ENCODE measurements at places on chromosomes 13 and 19. TPM values are rescaled to one million over a fixed set of nuclear protein-coding genes. Genes with fewer than 3 reads are reported as not detected.

The LHFPL6 gene
- 6.5 TPM for polyA plus RNA-seq

The MCEMP1 gene
- 0.28 TPM for polyA plus RNA-seq

The ZNF606 gene
- polyA plus RNA-seq: 12.2 TPM

The VPS36 gene
- polyA plus RNA-seq: 10.5 TPM

DNA sequence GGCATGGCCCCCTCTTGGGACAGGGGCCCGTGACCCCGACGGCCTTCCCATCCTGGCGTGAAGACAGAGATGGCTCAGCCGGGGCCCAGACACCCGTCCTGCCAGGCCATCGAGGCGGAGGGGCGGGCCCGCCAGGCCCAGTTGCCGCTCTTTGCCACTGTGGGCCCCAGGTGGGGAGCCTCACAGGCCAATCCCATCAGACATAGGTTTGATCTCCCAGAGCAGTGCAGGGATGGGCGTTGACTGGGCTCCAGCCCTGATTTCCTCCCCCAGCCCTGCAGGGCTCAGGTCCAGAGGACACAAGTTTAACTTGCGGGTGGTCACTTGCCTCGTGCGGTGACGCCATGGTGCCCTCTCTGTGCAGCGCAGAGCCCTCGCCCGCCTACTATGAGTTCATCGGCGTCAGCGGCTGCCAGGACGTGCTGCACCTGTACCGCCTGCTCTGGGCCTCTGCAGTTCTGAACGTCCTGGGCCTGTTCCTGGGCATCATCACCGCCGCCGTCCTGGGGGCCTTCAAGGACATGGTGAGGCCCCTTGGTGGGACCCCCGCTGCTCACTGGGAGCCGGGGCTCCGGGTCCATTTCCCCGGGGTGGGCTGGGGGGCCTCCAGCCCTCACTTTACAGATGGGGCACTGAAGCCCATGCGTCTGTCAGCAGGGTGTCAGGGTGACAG lies 42.4 kb downstream of the TMEM255B start:
- peak; percentile 53 for DNase-seq

The SERTM1 gene
- 1.1 TPM for polyA plus RNA-seq

DNA sequence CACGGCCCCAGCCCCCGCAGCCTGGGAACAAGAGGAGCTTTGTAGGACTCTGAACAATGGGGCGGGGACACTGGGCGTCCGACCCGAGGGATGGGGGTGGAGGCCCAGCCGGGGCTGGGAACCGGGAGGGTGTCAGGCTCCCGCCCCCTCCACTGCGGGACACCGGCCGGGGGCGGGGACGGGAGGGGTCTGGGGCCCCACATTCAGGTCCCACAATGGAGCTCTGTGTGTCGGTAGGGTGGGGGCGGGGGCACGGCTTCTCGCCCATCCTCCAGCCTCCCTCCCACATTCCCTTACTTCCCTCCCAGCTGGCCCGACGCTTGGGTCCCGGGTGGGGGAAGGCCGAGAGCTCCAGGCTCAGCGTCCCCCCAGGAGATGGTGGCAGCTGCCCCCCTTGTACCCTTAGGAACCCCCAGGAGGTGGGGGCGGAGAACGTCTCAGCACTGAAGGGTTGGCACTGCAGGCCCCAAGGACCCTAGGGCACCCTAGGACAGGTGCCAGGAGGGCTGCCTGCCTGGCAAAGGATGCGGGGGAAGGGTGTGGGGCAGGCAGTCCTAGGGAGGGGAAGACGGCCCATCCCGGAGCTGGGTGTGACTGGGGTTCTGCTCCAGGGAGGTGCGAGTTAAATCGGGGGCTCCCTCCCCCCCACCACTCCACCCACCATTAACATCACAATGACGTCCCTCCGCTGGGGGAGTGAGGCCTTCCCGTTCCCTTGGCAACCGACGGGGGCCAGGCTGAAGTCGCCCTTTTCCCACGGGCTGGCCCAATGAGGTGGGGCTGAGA lies 5.3 kb downstream of the TTYH1 start:
- peak; percentile 82 for DNase-seq

GRCh38 chr13:40776681-40777165 lies 5.7 kb upstream of the MRPS31 start:
- no peak for DNase-seq

DNA sequence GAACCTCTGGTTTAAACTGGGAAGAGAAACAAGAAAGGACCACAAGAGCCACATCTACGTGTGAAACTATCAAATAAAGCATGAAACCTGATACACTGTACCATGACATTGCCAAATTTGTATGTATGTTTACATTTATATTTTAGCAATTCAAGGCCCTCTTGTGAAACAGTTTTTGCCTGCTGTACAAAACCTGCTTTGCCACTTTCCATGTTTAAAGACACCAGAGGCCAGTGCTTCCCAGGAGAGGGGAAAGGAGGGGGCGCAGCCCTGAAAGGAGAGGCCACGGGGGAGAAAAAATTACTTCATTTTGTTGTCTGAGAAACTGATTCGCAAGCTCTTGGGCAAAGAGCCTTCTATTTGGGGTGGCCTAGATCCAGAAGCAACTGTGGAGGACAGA lies 124.8 kb downstream of the DCLK1 start:
- DNase-seq: no peak

The SERP2 gene
- polyA plus RNA-seq: 3.3 TPM

The WDR88 gene
- polyA plus RNA-seq: not detected

GRCh38 chr19:10135551-10136334 lies 16.0 kb upstream of the EIF3G start:
- DNase-seq: no peak

DNA sequence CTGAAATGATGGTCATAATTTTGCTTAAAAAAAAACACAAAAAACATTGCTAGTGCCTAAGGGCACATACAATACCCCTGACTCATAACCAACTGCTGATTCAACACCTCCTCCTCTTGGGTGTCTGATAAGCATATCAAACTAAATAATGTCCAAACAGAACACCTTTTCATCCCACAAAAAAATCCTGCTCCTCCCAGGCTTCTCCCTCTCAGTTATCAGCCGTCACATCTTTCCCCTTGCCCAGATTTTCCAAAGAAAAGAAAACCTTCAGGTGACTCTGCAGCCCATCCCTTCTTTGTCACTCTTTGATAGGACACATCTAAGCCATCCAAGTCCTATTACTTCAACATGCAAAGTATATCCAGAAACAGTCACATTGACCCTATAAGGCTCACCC lies 46.9 kb downstream of the ABCC4 start:
- DNase-seq: no peak

DNA sequence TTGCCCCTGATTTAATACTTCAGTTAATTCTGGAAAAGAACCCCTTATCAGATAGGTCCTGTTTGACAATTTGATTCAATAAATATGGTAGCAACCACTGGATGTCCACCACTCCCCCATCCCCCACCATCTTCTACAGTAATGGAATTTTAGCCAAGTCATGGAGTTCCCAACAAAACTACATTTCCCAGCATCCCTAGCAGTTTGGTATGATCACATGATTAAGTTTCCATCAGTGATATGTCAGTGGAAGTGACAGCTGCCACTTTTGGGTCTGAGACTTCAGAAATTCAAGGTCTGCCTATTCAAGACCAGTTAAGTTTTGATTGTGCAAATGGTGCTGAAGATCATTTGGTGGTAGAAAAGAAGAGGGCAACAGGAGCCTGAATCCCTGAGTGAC lies 85.5 kb downstream of the CACNA1A start:
- no peak for DNase-seq

The KASH5 gene
- polyA plus RNA-seq: 1.7 TPM

- no peak for DNase-seq
These were observed 493 bp upstream of the LHFPL6 start for GRCh38 chr13:39603424-39603947.

The FLT3LG gene
- 8.4 TPM for polyA plus RNA-seq

DNA sequence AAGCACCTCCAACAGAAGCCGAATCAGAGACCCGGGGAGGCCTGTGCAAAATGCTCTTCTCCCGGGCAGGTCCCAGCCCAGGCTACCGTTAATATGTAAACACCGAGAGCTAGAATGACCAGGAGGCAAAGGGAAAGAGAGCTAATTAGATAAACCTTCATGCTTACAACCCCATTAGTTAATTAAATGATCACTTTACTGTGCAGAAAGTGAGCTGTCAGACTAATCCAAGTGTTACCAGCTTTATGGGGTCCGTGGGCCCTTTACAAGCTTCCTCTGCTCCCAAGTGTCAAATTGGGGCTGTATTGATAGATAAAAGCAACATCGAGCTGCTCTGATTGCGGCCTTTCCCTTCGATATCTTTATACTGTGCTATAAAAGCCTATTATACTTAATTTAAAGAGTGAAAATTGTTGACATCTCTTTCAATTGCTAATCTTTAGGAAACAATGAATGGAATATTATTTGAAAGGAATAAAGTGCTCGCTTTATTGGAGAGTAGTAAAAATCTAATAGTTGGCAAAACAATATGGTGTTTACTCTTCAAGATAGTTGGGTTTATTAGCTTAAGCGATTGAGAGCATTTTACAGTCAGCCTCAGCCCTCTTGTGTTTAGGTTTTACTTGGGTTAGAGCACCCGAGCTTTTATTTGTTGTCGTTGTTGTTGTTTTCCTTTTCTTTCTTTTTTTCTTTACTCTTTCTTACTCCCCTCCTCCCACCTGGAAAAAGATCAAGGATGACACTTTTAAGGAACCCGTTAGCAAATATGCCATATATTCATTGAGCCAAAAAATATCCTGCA lies 189.3 kb upstream of the GPR12 start:
- no peak for DNase-seq

GRCh38 chr19:17135001-17135853 lies 59.6 kb downstream of the MYO9B start:
- DNase-seq: peak; percentile 70

DNA sequence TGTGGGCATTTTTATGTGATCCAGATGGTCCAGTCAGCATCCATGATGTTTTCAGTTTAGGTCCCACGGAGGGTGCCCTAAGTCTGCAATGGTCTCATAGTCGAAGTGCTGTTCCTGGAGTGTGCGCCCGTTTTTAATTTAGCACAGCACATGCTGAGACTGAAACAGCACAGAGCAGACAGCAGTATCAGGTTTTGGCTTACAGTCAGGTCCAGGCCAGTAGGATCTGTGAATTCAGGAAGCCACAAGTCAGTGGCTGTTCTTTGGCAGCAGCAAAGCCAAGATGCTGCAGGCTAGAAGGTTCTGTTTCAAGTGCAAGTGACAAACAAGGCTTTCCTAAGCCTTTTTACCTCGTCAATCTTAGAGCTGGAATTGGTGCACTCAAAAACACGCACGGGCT lies 18.3 kb downstream of the FBXO27 start:
- no peak for DNase-seq

The FGF9 gene
- polyA plus RNA-seq: 0.30 TPM

- no peak for DNase-seq
These were observed 760.6 kb downstream of the EFNB2 start for GRCh38 chr13:105774739-105775460.
